ENCODE measurements at places on chromosomes 6 and 20. TPM values are rescaled to one million over a fixed set of nuclear protein-coding genes. Genes with fewer than 3 reads are reported as not detected.

ARMH2 gene
- not detected for total RNA-seq

RBPJL gene
- total RNA-seq = not detected

VWA7 gene
- 0.36 TPM for total RNA-seq

DDO gene
- 0.45 TPM for total RNA-seq

MAPK13 gene
- total RNA-seq = 3.5 TPM

SNPH gene
- 12.8 TPM for total RNA-seq

CUL9 gene
- 37.3 TPM for total RNA-seq

CDKN1A gene
- total RNA-seq = 2.2 TPM

VGLL2 gene
- total RNA-seq = not detected

HUS1B gene
- 3.8 TPM for total RNA-seq

TGM3 gene
- total RNA-seq = 0.27 TPM

TRIM10 gene
- 0.36 TPM for total RNA-seq

Data from cerebellum (tissue), 4 donors.